ENCODE measurements at places on chromosomes 5 and 9. TPM values are rescaled to one million over a fixed set of nuclear protein-coding genes. Genes with fewer than 3 reads are reported as not detected.

CCDC180 gene
- 8.4 TPM for total RNA-seq

FOXD4 gene
- total RNA-seq: 0.43 TPM

PCDHGB7 gene
- total RNA-seq: 5.7 TPM

WNK2 gene
- total RNA-seq: 16.2 TPM

SLC46A2 gene
- 1.1 TPM for total RNA-seq

ST6GALNAC4 gene
- total RNA-seq: 65.8 TPM

TTF1 gene
- 12.1 TPM for total RNA-seq

LCN12 gene
- total RNA-seq: 12.5 TPM

TSSK1B gene
- not detected for total RNA-seq

FAXDC2 gene
- total RNA-seq: 34.8 TPM

WNT8A gene
- total RNA-seq: not detected

ZNF618 gene
- total RNA-seq: 12.2 TPM

ABCA1 gene
- 78.4 TPM for total RNA-seq

IFNK gene
- not detected for total RNA-seq

BRINP1 gene
- 0.13 TPM for total RNA-seq

PROB1 gene
- total RNA-seq: 1.1 TPM

UAP1L1 gene
- 29.7 TPM for total RNA-seq

PDZD2 gene
- 2.9 TPM for total RNA-seq

ENG gene
- total RNA-seq: 334 TPM

CAMK4 gene
- 16.4 TPM for total RNA-seq

MARVELD2 gene
- 1.9 TPM for total RNA-seq

MAMDC4 gene
- total RNA-seq: 5.4 TPM

DMRT3 gene
- not detected for total RNA-seq

AFAP1L1 gene
- total RNA-seq: 10.0 TPM

CTSL gene
- 167 TPM for total RNA-seq

PCDHB9 gene
- total RNA-seq: 1.7 TPM

INSL4 gene
- not detected for total RNA-seq

TMEM232 gene
- total RNA-seq: 4.3 TPM

Measured in spleen (tissue), 13 donors.